MV-4-11 (cell line): ENCODE measurements at places on chromosomes 6 and 20.
A peak's percentile ranks its signal among the peaks of the same experiment; 100 is the strongest.

GRCh38 chr6:57261926-57262325, 39.8 kb upstream of the RAB23 start:
- DNase-seq = no peak

DNA sequence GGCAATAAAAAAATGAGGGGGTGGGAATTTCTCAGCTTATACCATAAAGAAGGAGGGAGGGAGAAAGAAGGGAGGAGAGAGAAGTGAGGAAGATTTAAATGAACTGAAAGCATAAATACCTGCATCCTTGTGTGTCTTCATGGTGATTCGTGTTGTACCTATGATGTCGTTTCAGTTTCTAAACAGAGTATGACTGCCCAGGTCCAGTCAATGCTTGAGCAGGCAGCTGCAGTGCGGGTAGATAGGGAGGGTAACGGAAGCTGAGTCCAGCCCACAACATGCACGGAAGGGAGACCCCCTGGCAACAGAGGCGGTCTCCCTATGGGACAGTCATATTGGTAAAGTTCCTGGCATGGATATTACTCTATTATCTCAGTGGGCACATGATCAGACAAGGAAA, 184.5 kb downstream of the KIF16B start:
- no peak for DNase-seq

DNA sequence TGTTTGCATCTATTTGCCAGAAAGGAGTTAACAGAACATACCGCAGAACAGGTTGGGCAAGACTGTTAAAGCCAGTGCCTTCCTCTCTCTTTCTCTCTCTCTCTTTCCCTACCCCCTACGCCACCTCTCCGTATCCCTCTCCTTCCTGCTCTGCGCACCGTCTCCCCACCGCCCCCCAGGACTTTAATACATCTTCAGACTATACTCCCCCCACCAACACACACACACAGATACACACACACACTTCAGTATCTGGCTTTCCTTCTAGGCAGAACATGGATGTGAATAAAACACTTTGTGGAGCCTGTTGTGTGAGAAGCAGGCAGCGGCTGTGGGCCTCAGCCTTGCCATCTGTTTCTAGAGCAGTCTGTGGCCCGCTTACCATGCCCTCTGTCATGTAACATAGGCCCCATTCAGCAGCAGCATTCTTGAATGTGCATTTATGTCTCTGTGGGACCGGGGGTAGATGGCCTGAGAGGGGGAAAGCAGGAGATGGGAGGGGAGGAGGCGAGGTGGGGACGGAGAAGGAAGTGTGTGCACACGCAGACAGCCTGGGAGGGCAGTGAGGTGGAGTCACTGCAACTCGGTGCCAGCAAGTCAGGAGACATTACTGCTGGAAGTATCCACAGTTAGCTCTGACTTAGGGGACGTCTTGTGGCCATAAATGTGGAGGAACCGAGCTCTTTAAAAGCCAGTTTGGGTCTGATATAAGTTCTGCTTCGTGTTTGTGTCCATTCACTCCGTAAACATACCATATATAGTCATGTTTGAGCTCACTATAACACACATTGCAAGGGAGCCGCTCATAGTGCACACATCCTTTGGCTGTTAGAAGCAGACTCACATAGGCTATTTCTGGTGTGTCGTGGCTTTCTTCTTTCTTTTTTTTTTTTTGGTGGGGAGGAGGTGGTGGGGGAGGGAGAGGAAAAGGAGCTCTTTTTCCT, 38.4 kb downstream of the RREB1 start:
- peak; percentile 83 for DNase-seq

GRCh38 chr20:62940875-62941274, 2.9 kb downstream of the GID8 start:
- DNase-seq = no peak

DNA sequence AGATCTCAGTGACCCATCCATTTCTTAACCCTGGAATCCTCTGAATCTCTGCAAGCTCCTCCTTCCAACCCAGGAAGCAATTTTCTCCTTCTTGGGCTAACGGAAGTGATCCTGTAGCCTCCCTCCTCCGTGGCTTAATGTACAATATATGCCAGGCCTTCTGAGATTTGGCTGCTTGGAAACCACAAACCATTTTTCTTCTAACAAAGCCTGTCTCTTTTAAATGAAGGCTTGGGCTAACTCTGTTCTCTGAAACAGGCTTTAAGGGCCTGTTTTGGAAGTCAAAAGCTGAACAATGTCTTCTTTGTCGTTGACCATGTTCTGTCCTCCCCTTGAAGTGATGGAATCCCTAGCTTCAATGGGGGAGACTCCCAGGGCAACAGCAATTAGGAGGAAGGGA, 14.9 kb downstream of the FYN start:
- DNase-seq = no peak

DNA sequence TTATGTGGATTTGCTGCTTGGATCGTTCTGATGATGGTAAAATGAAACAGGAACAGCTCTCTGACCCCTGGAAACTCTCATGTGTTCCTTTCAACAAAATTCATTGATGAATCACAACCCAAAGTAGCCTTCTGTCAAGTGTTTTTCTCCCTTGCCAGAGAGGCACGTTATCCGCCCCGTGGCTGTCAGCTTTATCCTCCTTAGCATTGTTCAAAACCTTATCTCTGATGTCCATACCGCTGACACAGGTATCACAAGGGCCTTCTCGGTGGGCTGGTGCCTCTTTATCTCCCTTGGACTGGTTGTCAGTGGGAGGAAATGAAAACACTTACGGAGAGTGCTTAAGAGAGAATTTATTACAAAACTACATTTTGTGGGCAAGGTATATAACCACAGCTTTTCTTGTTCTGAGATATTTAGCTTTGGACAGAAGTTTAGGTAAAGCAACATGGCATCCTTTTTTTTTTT, 84.9 kb downstream of the TIAM2 start:
- DNase-seq = peak; percentile 74

- DNase-seq = peak; percentile 83
These were observed 118.4 kb downstream of the JPH2 start for GRCh38 chr20:44068316-44069201.

- no peak for DNase-seq
These were observed 8.6 kb downstream of the BMP7 start for GRCh38 chr20:57257701-57258453.

DNA sequence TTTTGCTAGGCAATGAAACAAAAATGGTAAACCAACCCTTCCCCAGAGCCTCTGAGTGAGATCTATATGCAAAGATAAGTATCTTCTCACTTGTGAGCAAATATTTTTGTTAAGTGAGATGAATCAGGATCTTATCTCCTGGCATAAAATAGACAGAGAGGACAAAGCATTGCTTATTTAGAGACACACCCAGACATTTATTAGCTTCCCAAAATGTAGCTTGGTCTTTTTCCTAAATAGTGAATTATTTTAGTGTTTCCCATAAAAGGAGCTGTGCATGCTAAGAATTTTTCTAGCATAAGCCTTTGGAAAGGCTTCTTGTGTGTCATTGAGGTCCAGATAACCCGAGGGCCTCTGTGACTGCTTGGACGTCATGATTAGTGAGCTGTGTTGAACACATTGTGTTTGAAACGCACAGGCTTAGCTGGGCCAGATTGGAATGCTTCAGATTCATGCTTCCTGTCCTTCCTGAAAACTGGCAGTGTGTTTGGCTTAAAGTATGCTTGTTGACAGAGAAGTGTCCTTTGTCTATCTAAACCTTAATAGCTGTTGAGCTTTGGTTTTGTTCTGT, 16.5 kb downstream of the MTHFD1L start:
- no peak for DNase-seq

- DNase-seq = peak; percentile 89
These were observed 16.4 kb upstream of the BLOC1S5 start for GRCh38 chr6:8080362-8081151.

DNA sequence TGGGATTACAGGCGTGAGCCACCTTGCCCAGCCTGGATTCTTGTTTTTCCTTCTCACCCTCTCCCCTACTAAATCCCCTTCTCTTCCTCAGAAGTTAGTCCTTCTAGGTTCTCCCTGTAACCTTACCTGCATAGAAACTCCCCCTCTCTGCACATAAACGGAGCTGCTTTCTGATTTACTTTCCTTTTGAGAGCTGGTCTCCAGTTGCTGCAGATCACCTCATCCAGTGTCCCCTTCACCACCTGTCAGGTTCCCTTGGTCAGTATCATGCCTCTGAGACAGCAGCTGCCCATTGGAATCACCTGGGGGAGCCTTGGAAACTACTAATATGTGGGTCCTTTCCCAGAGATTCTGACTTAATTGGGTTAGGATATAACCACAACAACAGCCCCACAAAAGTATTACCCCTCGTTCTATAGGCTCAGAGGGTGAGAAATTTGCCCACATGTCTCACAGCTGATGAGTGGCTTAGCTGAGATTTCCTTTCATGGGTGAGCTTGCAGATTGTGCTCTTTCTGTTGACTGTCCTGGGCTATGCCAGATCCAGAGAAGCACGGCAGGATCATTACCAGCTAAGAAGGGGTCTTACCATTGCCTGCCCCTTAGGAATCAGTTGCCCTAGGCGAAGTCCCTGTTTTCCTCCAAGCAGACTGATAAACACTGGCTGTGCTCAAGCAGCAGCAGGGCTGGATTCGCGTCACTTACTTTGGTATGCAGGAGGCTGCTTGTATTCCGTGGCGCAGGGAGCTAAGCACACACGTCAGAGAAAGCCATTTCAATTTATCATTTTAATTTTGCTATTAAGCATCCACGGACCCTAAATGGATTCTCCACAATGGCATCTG, 51.3 kb downstream of the AKAP12 start:
- DNase-seq = no peak

- no peak for DNase-seq
These were observed 40.7 kb upstream of the PBOV1 start for GRCh38 chr6:138258991-138259390.

- DNase-seq = no peak
These were observed 177.0 kb upstream of the MMS22L start for GRCh38 chr6:97459986-97460385.
